ENCODE measurements at places on chromosomes 13 and 19.

GRCh38 chr13:32033744-32034143 is 2.2 kb downstream of the FRY start:
- no peak for DNase-seq

- DNase-seq, result no peak
Measured at GRCh38 chr19:49213791-49214190, 56.2 kb downstream of the TRPM4 start.

DNA sequence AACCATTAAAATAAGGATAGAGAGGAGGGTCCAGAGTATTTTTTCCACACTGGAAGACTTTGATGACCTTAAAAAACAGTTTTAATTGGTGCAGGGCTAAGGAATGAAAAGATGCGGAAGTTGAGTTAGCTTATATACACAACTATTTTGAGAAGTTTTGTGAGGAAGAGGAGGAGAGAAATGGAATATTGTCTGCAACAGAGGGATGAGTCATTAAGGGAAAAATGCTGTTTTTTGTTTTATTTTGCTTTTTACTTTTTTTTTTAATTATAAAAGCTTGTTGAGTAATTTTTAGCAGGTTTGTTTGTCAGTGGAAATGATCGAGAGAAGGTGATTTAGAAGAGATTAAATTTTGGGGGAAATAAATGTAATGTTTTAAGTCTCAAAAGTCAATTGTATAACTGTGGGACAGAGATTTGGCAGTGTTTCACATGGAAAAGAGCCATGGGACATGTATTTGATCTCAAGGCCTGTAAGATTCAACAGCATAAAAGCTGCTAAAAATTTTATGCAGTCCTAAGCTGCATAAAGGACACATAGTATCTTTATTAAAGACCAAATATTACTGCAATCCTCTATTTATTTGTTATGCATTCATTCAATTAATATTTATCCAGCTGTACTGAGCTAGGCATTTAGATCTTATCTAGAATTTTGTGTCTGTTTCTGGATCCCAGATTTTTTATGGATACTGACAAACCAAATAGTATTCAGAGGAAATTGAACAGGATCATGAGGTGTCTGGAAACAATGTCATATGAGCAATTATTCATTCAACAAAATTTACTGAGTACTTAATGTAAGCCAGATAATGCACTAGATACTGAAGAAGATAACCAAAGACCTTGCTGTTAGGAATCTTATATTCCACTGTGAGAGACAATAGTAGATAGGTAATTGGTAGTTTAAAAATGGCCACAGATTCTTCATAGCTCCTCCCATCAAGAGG is 72.7 kb downstream of the DNAJC15 start:
- no peak for DNase-seq

- peak; percentile 77 for DNase-seq
Measured at GRCh38 chr19:954672-955494, 29.0 kb downstream of the ARID3A start.

DNA sequence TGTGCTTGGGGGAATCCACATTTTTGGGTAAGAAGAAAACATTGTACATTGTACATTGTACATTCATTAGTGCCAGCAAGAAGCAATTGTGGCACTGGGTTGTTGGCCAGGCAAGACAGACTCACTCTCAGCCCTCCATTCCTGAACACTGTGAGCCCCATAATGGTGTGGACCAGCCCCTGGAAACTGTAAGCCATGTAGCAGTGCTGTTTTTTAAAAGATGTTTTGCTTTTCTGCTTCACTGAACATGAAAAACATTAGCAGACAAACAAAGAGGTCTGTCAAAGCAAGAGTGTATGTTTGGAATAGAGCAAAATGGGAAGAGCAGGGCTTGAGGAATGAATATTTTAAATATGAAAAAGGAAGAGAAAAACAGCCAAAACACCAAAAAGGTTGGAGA is 39.1 kb upstream of the IL17D start:
- DNase-seq, result no peak

- DNase-seq, result no peak
Measured at GRCh38 chr13:41848435-41849255, 112.3 kb downstream of the VWA8 start.
